ENCODE measurements at places on chromosomes 13 and 19.
A peak's percentile ranks its signal among the peaks of the same experiment; 100 is the strongest.

DNA sequence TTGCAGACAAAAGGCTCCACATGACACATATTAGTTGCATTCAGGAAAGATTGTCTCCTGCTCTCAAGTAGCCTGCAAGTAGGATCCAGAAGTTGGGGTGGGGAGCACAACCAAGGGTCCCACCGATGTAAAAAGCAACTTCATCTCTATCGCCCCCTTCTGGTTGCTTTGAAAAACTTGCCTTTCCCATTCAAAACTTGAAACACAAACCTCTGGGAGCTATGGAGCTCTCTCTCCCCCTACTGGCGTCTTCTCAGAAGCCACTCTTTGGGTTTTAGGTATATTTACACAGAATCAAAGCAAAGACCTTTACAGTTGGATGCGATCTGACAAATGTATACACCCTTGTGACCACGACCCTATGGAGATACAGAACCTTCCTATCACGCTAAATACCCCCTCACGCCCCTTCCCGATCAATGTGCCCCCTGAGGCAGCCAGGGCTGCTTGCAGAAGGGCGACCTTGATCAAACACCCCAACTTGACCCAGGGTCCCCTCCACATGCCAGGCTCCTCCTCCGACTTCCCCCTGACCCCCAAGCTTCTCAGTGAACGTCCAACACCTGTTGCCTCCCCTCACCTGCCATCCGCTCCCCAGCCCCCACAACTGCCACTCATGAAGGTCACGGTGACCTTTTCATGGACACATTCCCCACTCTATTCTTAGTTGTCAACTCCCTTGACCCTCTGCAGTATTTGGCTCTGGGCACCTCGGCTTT, 10.1 kb downstream of the NOSIP start:
- peak; percentile 83 for DNase-seq

GRCh38 chr19:3476830-3477229, 3.5 kb downstream of the SMIM24 start:
- no peak for DNase-seq

GRCh38 chr19:15779756-15780476, 7.5 kb upstream of the OR10H5 start:
- DNase-seq: no peak

- DNase-seq: no peak
Observed at GRCh38 chr19:3132971-3133792, 2.7 kb upstream of the GNA15 start.

DNA sequence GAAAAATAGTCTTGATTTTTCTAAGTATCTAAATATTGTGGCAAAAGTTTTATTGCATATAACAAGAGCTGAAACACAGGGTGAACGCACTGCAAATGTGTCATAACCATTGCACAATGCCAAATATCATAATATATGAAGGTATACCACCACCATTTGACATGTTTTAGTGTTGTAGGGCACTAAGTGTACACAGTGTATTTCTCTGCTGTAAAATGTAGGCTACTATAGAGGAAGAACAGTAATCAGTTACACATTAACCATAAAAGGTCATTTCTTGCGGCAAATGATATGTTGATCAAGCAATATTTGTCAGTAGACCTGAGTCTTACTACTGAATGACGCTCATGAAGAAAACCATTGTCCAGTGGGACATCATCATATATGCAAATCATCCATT, 18.3 kb upstream of the KLF5 start:
- no peak for DNase-seq

DNA sequence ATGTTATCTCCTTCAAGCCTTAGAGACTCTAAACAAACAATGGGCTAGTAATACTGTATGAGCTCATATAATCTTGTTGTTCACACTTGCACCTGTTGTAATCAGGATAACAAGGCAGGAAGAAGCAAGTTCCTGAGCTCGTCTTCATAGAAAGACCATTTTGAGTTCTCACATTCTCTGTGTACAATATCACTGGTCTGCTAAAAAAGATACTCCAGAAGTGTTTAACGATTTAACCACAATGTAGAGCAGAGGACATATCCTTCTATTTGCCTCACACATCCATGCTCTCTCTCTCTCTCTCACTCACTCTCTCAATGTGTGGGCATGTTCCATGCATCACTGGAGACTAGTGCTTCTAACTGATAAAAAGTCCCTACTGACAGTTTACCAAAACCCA, 122.9 kb downstream of the MIPEP start:
- DNase-seq: no peak

DNA sequence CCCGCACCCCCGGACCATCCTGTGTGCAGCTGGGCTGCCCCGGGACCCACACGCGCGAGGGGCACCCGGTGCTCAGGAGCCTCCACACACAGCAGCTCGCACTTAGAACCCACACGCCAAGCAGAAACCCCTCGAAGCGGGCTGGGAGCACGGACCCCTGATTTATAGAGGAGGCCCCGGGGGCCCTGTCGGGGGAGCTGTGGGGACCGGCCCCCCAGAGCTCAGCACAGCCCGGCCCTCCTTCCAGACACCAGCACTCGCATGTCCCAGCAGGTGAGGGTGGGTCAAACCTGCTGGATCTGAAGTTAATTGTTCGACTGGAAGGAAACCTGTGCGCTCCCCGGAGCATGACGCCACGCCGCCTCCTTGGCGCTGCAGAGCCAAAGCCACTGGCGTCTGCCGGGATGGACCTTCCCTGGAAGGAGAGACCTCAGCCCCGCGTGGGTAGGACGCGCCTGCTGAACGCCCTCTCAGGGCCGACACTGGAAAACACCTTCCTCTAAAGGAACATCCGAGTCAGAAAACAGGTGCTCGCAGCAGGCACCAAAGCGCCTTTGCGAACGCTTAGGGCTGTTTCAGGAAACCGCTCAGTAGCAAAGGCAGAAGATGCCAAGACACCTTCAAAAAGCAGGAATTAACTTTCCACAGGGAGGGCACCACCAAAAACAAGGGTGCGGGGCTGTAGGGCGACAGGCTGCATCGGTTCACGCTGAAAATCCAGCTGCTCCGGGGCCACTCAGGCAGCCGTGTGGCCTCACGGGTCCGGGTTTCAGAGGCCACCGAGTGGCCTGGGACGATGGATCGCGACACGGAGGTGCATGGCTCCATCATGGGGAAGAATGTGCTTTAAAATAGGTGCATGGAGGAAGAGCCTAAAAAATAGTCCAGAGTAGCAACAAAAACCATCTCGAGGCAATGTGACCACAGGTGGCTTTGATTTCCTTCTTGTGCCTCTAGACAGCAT, 37.8 kb upstream of the GRTP1 start:
- DNase-seq: no peak

- DNase-seq: no peak
Observed at GRCh38 chr13:106685143-106685542, 117.2 kb upstream of the ARGLU1 start.

Data from HCT116 (cell line).